ENCODE measurements at places on chromosomes 16 and 17. TPM values are rescaled to one million over a fixed set of nuclear protein-coding genes. Genes with fewer than 3 reads are reported as not detected.

The SPG7 gene
- 177 TPM for total RNA-seq

The RND2 gene
- total RNA-seq: under 0.01 TPM

The KRTAP17-1 gene
- total RNA-seq: not detected

The GRAP gene
- total RNA-seq: 47.5 TPM

The OSGIN1 gene
- 6.6 TPM for total RNA-seq

The FAM171A2 gene
- 3.2 TPM for total RNA-seq

The TVP23A gene
- total RNA-seq: not detected

The SLC13A2 gene
- not detected for total RNA-seq

The CLEC19A gene
- total RNA-seq: not detected

The AIPL1 gene
- total RNA-seq: 0.67 TPM

The ACAP1 gene
- total RNA-seq: not detected

The TMIGD1 gene
- not detected for total RNA-seq

The RAB37 gene
- total RNA-seq: 0.44 TPM

The CIBAR2 gene
- total RNA-seq: not detected

The CCDC154 gene
- 0.05 TPM for total RNA-seq

The SPATA32 gene
- total RNA-seq: not detected

The CHRNB1 gene
- total RNA-seq: 3.5 TPM

The PHOSPHO1 gene
- total RNA-seq: 0.54 TPM

The FBXO39 gene
- not detected for total RNA-seq

The EPX gene
- not detected for total RNA-seq

The MT4 gene
- not detected for total RNA-seq

The NGFR gene
- total RNA-seq: not detected

The SEZ6L2 gene
- 0.74 TPM for total RNA-seq

The FAM20A gene
- not detected for total RNA-seq

All from mammary microvascular endothelial cell (primary cell).